ENCODE measurements at places on chromosomes 11 and 22.

DNA sequence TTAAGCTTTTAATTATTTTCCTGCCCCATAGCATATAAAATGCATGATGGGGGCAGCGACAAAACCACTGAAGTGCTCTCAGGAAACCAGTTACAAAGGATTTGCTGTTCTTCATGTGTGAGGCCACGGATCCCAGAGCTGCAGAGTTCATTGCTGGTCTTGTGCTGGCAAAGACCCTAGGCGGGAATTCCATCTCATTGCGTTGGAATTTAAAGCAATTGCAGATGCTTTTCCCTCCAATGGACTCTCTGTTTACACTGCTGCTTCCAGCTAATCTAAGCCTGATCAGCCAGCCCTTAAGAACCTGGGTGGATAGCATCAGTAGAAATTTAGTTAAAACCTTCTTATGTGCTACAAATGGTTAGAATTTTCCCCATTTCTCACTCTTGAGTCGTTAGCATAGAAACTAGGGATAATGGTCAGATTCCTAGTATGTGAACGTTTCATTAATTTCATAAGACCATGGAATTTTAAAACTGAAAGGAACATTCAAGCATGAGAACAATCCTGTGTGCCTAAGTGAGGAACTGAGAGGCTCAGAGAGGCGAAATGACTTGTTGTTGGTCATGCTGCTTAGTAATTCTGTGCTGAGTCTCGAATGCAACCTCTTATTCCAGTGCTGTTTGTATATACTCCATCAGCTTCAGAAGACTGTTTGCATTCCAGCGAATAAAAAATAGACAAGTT lies 36.1 kb upstream of the ADSL start:
- DNase-seq, result no peak

- no peak for DNase-seq
These were observed 58.9 kb downstream of the LINC01488 start for GRCh38 chr11:69540118-69541000.

GRCh38 chr11:69359735-69360480 lies 66.0 kb downstream of the MYEOV start:
- DNase-seq, result no peak

GRCh38 chr11:46736615-46737014 lies 17.6 kb downstream of the F2 start:
- no peak for DNase-seq

DNA sequence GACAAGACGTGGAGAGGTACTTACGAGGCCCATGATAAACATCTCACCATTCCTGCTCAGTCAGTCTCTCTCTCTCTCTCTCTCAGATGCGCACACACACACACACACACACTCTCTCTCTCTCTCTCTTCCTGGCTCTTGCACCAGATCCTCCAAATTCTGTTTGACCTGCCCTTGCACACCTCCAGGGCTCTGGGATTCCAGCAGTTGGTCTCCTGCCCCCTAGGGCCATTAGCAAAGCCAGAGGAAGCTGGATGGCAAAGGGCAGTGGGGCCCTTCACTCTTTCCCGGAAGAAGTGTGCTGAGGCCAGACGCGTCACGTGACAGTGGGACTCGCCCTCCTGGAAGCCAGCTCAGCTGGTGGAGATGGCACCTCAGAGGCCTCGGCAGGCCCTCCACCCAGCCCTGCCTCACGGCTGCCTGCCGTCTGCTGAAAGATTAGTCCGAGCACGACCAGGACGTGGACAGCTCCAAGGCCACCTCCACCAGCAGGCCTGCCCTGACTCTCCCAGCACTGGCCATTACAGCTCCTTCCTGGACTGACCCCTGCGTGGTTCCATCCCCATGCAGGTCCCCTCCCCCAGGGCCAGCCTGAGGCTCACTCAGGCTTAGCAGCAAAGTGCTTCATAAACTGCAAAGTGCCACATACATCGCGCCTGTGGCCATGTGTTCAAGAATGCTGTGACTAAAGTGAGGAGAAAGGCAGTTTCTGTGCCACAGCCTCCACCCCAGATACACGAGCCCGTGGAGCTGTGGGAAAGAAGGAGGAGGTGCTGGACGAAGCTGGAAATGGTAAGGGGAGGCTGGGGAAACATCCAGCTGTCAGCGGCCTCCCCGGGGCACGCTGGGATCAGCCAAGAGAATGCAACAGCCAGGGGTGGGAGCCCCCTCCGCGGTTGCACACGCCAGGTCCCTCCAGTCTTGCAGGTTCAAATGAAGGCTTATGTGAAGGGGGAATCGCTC lies 3.7 kb downstream of the PDGFB start:
- DNase-seq, result peak; percentile 31

DNA sequence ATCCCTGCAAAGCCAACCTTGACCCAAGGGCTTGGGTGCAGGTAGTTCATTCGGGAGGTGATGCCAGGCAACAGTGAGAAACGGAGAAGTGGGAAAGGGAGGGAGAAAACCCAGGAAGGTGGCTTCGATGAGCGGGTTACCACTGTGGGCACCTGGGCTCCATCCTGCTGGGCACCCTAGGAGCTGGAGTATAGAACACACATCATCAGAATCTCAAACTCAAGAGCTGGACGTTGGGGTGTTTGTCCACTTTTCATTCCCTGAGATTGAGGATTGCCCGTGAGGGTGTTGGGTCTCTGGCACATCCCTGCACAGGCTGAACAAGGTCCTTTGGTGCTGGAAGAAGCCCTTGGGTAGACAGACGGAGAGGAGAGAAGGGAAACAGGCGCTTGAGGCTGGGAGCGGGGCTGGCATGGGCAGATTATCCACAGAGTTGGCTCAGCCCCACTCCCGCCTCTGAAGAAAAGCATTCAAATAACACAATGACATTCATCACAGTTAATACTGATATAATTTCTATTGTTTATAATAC lies 70.4 kb downstream of the LRRC32 start:
- no peak for DNase-seq

- DNase-seq, result no peak
These were observed 21.8 kb downstream of the DHCR7 start for GRCh38 chr11:71426413-71426812.

DNA sequence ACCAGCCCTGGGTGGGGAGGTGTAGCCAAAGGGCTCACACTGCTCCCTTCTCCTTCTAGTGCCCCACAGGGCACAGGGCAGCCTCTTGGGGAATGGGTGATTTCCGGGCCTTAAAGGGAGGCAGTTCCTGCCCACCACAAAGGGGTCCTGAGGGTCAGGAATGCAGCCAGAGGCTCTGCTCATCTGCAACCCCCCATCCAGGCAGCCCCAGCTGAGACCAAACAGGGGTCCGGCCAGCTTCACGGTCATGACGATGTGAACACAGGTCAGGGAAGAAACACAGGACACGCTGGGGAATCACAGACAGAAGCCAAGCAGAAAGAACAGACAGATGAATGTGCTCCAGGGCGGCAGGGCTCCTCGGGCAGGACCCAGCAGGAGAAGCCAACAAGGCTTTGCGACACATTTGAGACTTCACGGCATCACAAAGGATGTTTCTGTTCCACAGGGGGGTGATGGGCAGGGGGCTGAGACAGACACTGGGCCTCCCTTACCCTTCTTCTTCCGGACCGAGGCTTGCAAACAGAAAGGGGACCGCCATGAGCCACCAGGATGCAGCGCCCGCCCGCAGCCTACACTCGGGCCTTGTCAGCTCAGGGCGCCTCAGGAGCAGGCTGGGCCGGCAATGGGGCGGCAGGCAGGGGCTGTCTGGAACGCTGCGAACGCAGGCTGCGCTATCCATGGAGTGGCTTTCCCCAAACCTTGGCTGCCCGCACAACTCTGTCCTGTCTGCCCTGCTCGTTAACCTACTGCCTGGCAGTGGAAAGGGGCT lies 101.9 kb downstream of the CTTN start:
- DNase-seq, result no peak

GRCh38 chr11:64321533-64321932 lies 3.6 kb downstream of the PRDX5 start:
- no peak for DNase-seq

DNA sequence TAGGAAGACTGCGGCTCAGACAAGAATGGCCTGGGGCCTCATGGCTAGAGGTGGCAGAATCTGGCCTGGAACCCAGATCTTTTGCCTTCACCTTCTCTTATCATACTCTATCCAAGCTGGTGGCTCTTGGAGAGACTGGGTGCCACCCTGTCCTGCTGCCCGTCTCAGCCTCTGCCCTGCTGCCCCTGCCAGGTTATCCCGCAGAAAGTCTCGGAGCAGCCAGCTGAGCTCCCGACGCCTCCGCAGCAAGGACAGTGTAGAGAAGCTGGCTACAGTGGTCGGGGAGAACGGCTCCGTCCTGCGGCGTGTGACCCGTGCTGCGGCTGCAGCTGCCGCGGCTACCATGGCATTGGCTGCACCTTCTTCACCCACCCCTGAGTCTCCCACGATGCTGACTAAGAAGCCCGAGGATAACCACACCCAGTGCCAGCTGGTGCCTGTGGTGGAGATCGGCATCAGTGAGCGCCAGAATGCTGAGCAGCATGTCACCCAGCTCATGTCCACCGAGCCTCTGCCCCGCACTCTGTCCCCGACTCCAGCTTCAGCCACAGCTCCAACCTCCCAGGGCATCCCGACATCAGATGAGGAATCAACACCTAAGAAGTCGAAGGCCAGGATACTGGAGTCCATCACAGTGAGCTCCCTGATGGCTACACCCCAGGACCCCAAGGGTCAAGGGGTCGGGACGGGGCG lies 5.9 kb downstream of the INCENP start:
- DNase-seq, result no peak

DNA sequence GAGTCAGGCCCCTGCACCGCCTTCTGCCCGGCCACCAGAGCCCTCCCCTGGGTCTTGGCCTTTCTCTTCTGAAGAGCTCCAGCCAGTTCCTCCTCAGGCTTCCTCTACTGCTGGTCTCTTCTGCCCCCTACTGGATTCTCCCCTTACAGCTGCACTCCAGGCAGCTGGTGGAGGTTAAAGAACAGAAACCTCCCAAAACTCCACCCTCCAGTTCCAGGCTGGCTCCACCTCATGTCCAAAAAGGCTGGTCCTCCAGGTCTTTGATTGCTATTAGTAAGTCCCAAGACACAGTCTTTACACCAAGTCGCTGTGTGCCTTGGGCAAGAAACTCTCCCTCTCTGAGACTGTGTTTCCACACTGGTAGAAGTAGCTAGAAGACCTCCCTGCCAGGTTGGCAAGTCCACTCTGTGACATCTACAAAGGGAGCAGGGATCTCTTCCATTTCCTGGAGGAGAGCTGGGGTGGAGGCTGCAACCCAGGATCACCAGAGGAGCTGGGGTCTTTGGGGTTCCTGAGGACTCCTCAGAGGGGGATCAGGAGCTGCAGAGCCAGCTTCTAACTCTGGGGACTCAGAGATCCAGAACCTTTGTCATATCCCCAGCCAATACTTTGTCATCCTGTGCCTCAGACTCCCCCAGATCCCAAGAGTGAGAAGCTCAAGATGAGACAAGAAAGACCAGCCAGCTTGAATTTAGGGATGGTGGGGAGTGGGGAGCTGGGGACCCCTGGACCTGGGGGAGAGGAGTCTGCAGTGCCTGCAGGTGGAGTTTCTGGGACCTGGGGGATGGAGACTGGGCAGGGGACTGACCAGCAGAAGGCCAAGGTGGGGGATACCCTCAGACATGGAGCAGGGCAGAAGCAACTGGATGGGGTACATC lies 3.4 kb upstream of the IGLL5 start:
- peak; percentile 69 for DNase-seq

GRCh38 chr11:25597696-25598095 lies 734.2 kb upstream of the ANO3 start:
- no peak for DNase-seq

- peak; percentile 2 for DNase-seq
These were observed 1024.3 kb downstream of the TBC1D22A start for GRCh38 chr22:47786650-47787290.

- no peak for DNase-seq
These were observed 9.6 kb downstream of the NAGA start for GRCh38 chr22:42061041-42061440.

DNA sequence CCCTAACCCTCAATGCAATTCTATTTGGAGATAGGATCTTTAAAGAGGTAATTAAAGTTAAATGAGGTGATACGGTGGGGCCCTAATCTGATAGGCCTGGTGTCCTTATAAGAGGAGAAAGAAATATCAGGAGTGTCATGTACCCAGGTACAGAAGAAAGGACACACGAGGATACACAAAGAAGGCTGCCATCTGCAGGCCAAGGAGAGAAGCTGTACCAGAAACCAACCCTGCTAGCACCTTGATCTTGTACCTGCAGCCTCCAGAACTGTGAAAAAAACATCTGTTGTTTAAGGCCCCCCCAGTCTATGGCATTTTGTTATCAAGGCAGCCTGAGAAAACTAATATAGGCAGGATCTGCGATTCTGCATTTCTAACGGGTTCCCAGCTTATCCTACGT lies 44.2 kb downstream of the FBXO7 start:
- DNase-seq, result no peak

- no peak for DNase-seq
These were observed 121.0 kb downstream of the WNT11 start for GRCh38 chr11:76085270-76085669.

GRCh38 chr11:2564588-2565425 lies 120.0 kb downstream of the KCNQ1 start:
- DNase-seq, result no peak

GRCh38 chr11:41382927-41383326 lies 76.5 kb downstream of the LRRC4C start:
- no peak for DNase-seq

GRCh38 chr11:31542862-31543261 lies 33.3 kb downstream of the ELP4 start:
- DNase-seq, result no peak

DNA sequence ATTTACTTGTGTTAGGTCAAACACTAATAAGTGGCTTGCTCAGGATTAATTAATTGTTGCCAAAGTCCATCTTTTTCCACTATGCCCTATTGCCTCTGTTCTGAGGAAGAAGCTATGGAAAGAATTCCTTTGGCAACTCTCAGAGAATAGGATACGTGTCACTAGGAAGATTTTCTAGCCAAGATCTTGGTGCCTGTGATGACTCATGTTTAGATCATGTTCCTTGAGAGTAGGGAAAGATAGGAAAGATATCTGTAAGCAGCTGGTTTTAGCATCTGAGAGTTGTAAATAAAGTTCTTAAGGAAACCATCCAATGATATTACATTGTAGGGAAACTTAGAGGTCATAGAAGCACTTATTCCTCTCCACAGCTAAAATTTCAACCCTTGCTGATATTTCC lies 15.7 kb downstream of the SLN start:
- DNase-seq, result no peak

GRCh38 chr11:117292616-117293015 lies 1.5 kb downstream of the BACE1-AS start:
- no peak for DNase-seq

DNA sequence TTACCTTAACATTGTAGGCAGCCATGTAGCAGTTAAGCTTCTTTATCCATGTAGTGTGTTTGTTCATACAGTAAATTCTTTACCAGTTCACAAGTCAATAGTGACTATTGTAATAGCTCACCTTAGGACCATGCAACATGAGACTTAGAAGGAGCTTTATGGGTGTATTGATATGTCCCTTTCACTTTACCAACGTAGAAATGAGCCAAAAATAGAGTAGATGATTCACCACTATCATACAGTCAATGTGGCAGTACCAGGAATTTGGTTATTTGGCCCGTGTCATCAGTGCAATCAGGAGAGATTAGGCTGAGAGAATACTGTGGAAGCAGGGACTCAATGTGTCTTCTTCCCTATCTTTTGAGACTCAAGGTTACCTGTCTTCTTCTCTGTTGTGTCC lies 4.7 kb downstream of the ZDHHC13 start:
- no peak for DNase-seq

- no peak for DNase-seq
These were observed 130.6 kb downstream of the ETS1 start for GRCh38 chr11:128456566-128457268.

- DNase-seq, result no peak
These were observed at the start of gene RAG2 for GRCh38 chr11:36598051-36598450. TSS of gene RAG2 (minus strand) at chr11:36598236. CDS start at chr11:36594168, 4,068 bp downstream.
